HTR-8/SVneo (cell line): ENCODE measurements at places on chromosomes 6 and 20.

GRCh38 chr6:166595949-166596348 lies 9.5 kb upstream of the RAMACL start:
- DNase-seq = no peak

- DNase-seq = peak; percentile 90
These were observed 4.6 kb upstream of the OSER1 start for GRCh38 chr20:44215125-44215524.

DNA sequence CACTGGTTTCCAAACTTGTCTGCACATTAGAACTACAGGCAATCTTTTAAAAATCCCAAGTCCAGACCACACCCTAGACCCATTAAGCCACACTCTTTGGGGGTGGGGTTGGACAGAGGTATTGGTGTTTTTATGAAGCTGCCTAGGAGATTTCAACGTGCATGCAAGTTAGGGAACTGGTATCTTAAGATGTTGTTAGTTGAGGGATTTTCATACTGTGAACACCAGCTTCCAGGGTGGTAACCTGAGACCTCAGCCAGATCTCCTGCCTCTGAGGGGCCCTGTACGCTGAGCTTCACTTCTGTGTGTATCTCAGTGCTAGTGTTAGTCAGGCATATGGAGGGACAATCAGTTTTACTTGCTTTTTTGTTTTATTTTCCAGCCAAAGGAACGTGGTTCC lies 138.0 kb downstream of the UTRN start:
- no peak for DNase-seq

DNA sequence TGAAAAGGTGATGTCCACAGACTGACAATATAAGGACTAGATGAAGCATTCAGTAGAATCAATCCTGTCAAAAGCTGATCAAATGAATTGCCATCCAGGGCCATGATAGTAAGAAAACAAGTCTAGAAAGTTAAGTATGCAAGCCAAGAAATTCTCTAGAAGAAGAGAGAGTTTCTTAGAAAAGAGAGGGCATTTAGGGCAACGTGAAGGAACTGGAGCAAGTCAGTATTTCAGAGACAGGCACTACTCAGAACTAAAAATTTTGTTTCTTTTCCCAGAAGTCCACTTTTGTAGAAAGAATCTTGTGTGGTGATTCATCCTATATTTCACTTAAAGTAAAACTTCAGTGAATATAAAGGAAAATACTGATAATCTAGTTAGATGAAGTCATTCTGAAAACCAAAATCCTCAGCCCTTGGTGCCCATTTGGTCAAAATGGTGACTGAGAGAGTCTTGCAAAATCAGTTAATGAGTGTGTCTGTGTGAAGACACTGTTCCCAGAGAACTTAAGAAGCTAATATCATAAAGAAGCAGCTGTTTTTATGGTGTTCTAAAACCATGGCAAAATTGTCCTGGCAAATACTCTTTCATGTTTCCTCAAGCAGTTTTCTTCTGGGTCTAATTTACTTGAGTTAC lies 82.2 kb downstream of the COL19A1 start:
- DNase-seq = no peak

DNA sequence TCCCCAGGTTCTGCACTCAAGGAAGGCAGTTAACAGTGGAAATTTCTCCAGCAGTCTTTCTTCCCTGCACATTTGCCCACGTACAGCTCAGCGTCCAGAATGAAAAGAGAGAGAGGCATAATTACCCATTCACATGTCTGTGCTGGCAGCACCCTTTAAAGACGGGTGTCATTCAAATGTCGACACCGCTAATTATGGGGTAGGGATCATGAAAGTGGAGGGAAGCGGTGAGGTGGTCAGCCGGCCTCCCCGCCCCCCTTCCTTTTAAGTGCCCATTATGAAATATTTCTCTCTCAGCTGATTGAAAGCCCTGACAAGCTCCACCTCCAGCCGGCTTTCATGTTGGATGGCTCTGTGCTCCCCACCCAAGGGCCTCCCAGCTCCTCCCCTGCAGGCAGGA lies 246.1 kb downstream of the BMP7 start:
- no peak for DNase-seq

DNA sequence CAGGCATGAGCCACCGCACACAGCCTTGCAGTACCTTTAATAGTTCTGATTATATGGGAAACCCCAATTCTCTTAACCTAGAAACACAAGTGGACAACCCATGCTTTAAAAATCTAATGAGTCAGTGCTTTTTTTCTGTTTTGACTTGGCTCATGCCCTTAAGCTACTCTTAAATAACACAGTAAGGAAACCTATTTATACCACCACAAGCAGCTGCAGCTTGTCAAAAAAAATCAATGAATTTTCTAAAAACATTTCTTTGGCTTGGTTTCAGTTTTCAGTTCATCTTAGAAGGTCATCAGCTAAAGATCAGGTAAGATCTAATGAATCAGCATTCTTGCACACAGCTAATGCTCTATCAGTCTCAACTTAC lies 124.1 kb upstream of the DST start:
- peak; percentile 65 for DNase-seq

- DNase-seq = peak; percentile 71
These were observed 92.5 kb upstream of the ADGRF1 start for GRCh38 chr6:47134476-47135189.

GRCh38 chr20:57652606-57653545 lies 32.6 kb upstream of the ZBP1 start:
- no peak for DNase-seq

GRCh38 chr20:17473659-17474058 lies 57.5 kb downstream of the BFSP1 start:
- DNase-seq = no peak

GRCh38 chr20:38290829-38291814 lies 12.8 kb upstream of the BPI start:
- peak; percentile 66 for DNase-seq

DNA sequence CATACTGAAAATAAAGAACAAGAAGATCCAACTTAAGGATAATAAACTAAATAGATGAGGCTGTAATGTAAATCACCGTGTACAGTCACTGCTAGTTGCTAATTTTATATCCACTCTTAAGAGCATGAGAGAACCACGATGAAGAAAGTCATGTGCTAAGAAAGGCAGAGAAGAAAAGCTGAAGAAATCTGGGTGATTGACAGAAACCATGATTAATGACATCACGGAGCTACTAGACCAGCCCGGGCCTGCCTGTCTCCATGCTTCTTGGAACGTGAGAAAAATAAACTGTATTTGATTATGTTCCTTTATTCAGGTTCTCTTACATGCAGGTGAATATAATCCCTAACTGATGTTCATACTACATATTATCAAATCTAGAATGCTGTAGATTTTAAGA lies 84.2 kb upstream of the E2F3 start:
- no peak for DNase-seq

DNA sequence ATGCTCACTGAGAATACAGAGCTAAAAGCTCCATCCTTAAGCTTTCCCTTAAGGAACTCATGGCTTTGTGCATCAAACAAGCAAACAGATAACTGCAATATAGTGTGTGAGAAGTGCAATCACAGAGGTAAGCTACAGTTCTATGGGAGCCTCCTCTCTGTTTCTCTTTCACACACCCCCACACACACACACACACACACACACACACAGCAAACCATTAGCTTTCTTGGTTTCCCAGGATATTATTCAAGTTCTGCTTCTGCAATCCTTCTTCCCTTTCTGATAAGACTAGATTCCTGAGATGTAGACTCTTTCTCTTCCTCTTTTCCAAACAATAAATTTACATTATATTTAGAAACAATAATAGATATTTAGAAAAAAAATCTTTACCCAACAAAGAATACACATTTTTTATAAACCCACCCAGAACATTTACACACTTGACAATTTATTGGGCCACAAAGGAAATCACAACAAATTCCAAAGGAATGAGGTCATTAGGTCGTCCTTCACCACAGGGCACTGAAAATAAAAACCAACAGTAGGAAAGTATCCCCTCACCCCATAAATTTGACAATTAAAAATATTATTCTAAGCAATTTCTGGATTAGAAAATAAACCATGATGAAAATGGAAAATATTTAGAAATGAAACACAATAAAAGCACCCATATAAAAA lies 9.3 kb upstream of the GFOD1 start:
- peak; percentile 27 for DNase-seq

DNA sequence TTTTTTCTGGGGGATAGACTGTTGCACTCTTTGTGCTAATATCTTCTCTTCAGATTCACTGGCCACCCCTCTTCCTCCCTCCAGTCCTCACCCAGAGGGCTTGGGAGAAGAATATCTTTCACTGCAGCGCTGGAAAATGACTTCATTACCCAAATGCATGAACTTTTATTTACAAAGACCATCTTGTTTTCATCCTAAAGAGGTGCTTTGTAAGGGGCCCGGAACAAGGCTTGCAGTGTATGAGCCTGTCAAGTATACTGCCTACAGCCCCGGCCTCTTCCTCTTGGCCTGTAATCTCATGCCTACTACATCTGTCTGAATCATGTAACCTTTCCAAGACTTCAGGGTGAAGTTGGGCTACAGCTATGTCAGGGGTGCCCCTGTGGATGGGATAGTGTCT lies 554 bp upstream of the LAMA4 start:
- DNase-seq = no peak
